ENCODE measurements at places on chromosomes 6 and 20.

DNA sequence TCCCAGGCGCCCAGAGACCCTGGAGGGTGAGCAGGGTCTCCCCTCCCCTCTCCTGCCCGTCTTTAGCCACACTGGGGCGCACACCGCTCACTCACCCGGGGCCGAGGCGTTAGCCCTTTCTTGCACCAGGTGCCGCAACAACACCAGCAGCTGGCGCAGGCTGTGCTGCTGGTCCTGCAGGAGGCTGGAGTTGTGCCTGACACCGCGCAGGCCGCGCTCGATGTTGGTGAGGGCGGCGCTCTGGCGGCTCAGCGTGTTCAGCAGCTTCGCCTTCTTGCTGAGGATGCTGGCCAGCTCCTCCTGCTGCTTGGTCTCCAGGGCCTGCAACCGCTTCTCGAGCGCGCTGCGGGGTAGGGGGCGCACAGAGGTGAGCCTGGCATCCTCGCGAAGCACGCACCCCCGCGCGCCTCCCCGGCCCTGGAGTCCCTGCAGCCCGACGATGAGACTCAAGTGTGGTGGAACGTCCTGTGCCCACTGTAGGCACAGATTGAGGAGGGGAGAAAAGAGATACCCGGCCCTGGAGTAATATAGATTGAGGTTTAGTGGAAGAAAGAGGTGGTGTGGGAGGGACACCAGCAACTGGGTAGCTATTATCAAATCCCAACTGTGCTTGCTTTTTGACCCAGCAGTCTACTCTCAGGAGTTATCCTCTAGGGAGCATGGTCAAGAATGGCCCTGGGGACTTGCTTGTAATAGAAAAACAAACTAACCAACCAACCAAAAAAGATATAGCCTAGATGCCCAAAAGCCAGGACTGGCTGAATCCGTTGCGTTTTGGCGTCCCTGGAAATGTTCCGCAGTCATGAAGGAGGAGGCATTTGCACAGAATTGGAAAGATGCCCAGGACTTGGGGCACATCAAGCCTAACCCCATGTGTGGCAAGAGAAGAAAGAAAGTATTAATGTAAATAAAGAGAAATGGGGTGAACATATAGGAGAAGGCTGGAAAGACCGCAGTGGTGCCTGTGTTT is 30.9 kb downstream of the ANGPT4 start:
- DNase-seq: peak; percentile 32

DNA sequence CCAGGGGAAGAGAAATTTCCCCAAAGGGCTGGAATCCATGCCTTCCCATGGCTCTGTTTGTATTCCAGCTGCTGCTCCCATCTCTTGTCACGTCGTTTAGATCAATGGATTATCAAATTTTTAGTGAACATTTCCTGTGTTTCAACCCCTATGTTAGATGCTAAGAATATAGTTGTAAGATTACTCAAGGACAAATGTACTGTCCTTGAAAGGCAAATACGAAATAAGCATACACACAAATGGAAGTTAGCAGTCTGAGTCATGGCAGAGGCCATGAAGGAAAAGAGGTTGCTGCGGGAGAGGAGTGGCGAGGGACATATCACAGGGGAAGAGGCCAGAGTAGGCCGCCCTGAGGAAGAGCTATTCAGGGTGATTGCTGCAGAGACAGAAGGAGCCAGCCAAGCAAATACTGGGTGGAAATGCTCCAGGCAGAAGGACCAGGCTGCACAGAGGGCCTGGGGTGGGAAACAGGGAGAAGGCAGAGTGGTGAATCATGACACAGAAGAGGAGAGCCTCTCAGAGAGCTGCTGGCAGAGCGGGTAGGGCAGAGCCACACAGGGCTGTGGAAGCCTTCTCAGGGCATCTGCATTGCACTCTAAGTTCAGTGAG is 219.2 kb upstream of the LRFN2 start:
- DNase-seq: no peak

DNA sequence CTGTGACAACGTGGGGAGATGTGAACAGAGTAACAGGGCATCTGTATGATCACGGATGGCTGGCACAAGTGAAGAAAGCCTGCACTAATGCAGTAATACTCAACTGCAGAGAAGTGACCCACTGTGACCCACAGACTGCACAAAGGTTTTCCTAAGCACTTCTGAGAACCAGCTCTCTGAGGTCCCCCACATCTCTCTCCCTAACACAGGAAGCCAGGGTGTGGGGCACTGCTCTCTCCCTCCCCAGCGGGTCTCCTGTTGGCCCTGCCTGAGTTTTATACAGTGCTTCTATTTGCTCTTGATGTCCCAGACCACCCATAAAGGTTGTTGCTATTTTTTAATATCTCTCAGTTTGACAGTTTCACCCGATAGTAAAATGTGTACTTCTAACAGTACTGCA is 11.3 kb downstream of the APMAP start:
- no peak for DNase-seq

DNA sequence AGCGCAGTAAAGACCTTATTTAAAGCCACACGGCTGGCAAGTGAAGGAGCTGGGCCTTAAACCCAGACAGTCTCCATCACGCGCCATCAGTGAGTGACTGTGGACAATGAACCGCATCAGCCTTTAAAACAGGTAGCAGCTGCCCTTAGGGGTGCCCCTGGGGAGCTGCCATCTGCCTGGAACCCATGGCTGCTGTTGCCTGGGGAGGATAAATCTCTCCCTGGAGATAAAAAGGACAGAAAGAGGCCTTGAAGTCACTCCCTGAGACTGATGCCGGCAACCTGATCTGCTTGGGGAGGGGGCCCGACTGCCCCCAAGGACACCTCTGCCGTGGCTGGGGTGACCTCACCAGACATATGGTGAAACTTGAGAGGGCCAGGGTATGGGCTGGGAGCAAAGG is 73.5 kb downstream of the PREX1 start:
- no peak for DNase-seq

DNA sequence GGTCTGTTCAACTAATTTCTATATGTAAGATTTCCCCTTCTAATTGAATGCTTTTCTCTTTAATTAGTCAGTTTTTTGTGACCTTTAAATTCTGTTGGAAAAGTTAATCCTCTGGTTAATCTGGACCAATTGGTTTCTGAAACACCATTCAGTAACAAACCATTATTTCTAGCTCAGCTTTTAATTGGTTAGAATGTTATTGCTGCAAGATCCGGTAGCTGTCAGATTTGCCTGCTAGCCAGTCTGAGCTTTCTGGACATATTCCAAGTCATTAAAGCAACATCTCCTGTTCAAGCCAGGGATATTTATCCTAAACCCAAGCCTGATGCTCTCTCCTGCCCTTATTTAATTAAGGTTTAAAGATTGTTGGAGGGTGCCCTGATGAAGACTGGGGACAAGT is 55.1 kb upstream of the FBXL4 start:
- DNase-seq: no peak

GRCh38 chr6:16621002-16621401 is 140.3 kb downstream of the ATXN1 start:
- no peak for DNase-seq

DNA sequence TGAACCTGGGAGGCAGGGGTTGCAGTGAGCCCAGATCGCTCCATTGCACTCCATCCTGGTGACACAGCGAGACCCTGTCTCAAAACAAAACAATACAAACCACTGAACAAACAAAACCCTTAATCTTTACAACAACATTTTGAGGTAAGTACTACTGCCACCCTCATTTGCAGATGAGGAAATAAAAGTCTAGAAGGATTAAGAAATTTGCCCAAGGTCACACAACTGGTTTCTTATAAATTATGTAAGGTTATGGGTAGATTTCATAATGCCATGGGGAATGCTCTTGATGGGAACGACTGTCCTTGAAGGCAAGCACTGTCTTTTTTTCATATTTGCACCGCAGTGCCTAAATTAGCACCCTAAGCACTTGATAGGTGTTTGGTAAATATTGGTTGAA is 13.8 kb upstream of the B4GALT5 start:
- no peak for DNase-seq

GRCh38 chr6:150491811-150492172 is 107.9 kb upstream of the PLEKHG1 start:
- DNase-seq: no peak

Measured in left renal cortex interstitium (tissue), 4 donors.